ENCODE measurements at places on chromosomes 6 and 20.

DNA sequence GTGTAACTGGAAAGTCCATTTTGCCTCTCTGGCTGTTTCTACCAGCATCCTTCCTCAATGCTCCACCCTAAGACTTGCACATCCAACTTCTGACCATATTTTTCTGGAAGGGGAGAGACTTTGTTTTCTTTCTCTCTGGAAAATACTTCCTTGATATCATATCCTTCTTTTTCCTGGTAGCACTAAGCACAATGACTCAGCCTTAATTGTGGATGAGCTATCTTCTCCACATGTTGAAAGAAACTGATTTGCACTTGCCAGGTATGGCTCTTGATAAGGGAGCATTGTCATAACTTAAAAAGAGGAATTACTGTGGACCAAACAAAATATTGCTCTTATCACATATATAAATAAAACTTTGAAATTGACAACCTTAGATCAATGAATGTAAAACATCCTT is 30.1 kb upstream of the IBTK start:
- DNase-seq, result no peak

DNA sequence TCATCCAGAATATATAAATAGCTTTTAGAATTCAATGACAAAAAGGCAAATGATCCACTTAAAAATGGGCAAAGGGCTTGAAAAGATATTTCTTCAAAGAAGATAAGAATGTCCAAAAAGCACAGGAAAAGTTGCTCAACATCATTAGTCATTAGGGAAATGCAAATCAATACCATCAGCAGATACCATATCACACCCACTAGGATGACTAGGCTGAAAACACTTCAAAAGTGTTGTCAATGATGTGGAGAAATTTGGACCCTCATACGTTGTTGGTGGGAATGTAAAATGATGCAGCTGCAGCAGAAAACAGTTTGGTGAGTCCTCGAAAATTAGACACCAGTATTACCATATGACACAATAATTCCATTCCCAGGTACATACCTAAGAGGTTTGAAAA is 303.6 kb upstream of the SLC35B3 start:
- DNase-seq, result no peak

DNA sequence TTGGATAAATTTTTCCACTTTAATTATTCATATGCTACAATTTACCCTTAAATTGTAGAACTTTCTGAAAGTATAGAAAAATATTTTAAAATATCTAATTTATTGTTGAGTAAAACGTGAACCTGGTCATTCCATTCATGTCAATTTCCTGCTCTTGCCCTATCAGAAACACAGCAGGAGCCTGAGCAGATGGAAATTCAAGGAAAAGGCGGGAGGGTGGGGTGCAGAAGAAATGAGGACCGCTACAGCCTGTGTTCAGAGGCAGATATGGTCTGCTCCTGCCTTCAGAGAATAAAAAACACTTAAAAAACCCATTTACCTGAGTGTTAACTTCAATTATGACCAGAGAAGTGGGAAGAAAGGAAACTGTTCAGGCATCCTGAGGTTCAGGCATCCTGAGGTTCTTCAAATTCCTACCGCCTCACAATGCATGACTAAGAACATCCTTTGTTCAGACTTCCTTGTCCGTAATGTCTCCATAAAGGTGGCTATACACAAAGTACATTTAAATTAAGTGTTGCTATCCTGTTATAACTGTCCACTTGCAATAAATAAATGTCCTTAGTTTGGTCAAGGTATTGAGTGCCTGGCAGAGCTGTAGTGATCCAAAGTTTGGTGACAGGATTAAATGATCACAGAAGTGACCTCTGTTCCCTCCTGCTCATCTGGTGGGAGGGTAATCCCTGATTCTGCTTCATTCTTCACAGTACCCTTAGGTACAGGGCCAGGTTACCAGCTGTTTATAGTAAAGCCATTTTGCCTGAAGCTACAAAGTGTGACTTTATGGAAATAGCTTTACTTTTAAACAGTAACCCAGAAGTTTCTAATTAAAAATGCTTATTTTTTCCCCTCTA is 109.1 kb downstream of the MAN1A1 start:
- peak; percentile 68 for DNase-seq

DNA sequence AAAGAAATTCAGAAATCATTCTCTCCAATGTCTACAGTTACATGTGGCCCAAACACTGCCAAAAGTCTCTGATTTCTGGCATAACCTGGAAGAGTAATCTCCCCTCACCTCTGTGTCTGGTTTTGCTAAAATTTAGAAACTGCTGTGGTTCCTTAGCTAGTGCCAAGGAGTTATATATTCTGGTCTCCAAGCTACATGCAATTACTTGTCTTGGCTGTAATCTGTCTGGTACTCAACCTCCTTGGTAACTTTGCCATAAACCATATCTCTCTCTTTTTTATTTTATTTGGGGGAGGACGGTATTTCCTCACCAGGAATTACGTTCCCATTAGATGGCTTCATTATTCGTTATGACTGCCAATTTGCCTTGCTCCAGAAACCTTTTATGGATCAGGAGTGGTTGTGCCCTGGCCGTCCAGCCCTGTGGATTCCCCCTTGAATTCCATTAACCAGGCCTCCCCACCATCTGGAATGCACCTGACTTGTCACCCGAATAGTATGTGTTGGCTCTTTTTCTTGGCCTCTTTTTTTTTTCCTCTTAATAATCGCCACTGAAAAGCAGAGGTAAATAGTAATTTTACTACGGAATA is 400.0 kb downstream of the CD83 start:
- DNase-seq, result no peak

- no peak for DNase-seq
Observed at GRCh38 chr6:90468080-90468479, 118.8 kb downstream of the MAP3K7 start.

GRCh38 chr6:20640181-20640580 is 105.9 kb downstream of the CDKAL1 start:
- no peak for DNase-seq

DNA sequence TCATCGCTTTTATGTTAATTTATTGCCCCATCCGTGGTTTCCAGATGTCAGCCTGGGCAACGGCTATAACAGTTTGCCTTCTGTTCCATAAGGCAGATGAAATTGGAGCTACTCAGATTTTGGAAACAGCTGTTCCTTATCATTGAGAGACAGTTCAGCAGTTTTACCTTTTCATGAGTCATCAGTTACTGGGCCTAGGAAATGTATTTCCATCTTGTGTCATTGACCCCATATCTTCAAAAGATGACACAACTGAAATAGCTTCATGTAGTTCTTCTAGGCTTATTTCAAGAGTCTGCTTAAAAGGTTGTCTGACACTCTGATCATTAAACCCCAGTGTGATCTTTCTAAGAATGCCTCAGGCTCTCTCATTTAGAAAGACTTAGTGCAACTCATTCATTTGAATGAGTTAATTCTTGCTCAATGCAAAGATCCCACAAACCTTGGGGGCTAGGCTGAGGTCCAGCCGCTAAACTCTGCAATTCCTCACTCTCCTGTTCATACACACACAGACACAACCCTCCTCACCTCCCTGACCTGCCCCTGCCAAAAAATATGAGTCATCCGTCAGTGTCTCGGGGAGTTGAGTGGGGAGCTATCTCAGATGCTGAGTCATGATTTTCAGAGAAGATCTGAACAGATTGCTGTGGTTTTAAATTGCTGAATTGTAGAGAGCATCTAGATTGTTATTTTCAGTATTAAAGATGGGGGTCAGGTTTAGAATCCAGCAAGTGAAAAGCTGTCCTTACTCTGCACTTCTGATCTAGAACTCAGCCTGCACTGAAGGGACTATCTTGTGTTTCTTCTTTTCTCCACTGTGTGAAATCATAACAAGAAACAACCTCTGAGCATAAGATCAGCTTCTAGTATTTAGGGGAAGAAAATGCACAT is 61.8 kb downstream of the RPP40 start:
- DNase-seq, result peak; percentile 60

DNA sequence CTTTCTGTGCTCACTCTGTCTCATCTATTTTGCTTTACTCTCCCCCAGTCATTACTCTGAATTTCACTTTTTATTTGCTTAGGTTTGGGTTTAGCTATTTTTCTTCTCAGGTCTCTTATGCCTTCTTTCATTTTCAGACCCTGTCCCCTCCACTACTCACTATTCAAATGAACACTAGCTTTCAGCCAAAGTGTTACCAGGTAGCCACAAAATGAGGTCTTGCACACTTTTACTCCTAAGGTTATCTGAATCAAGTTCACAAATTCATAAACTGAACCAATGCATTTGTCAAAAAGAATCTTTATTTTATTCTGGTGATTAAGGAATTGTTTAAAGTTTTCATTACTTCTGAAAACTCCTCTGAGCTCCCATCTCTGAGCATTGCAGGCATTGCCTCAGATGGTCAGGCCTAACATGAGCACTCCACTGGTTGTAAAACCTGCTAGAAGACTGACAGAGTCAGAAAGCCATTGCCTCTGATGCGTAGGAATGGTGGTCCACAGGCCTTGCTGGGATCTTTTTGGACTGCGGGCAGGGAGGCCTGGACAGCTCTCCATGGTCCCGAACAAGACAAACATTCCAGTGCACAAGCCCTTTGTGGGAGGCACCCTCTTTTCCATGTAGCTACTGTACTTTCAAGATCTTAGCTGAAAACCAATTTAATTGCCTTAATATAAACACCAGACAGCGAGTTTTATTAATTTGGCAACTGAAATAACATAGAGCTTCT is 48.5 kb downstream of the FYN start:
- no peak for DNase-seq

GRCh38 chr6:43724914-43725642 is 37.5 kb upstream of the MRPS18A start:
- no peak for DNase-seq

- peak; percentile 62 for DNase-seq
Observed at GRCh38 chr6:21997119-21998037, 299.5 kb downstream of the PRL start.

GRCh38 chr6:74466572-74466971 is 739.3 kb downstream of the COL12A1 start:
- no peak for DNase-seq

DNA sequence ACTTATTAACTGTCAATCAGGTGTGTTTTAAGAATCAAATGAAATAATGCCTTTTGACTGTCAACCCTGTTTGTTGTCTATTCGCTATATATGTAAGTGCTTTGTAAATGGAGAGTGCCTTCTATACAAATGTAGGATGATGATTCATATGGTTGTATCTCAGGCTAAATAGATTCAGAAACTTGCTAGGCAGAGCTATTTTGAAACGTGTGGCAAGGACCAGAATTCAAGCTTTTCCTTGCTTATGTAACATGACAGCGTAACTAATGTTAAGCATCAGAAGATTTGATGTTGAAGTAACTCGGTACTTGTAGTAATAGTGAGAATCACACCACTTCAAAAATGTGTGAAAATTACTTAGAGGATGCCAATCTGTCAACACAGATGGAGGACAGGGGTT is 3.4 kb downstream of the OGFRL1 start:
- DNase-seq, result no peak

GRCh38 chr6:39599973-39600372 is 125.2 kb downstream of the KIF6 start:
- DNase-seq, result no peak

- no peak for DNase-seq
Observed at GRCh38 chr6:99613409-99613704, 6.7 kb downstream of the PRDM13 start.

DNA sequence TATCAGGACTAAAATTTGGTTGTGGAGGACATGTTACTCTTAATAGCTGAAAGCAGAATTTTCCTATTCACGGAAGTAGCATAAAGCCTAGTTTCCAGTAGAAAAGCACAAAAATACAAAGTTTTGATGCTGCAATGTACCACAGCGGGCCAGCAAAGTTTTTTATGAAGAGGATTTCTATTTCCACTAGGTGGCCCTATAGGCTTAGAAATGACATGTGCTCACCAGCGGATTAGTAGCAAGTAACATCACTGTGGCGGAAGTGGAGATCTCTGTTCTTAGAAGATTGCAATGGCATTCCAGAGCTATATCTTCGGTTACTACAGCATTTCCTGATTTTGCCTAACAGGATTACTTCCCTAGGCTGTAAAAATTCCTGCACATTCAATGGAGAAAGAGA is 1219.0 kb upstream of the EYS start:
- no peak for DNase-seq

- DNase-seq, result no peak
Observed at GRCh38 chr20:8145246-8146168, 13.4 kb downstream of the PLCB1 start.

- no peak for DNase-seq
Observed at GRCh38 chr6:52994839-52995088, 320 bp downstream of the GSTA4 start.

GRCh38 chr6:28943557-28944411 is 20.0 kb upstream of the TRIM27 start:
- DNase-seq, result peak; percentile 73

DNA sequence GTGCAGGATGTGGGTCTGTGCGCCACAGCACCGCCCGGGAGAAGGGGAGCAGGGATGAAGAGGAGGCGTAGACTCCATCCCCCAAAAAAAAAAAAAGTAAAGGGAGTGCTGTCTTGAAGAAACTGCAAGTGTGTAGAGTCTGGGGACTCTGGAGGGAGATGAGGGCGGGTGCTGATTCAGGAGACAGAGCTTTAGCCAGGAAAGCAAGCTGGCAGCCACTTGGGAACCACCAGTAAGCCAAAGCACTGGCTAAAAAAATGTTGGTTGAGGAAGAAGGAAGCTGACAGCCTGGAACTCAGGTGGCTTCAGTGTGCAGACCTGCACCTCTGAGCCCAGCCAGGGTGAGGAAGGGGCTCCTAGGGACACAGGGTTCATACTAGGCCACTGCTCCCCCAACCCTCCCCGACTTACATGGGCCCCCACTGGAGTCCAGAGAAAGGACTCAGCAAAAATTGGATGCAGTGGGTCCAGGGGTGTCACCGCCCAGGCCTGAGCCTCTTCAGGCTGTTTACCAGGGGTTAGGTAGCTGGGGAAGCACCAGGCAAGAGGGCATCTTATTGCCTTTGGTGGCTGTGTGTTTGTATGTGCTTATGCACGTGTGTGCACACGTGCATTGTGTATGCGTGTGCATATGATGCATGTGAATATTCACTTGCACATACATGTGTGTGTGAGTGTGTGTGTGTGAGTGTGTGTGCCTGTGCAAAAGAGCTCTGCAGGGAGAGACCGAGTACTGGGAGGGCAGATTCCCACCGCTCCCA is 153.5 kb upstream of the MLN start:
- DNase-seq, result no peak

GRCh38 chr6:71531006-71531405 is 242.4 kb downstream of the OGFRL1 start:
- DNase-seq, result no peak

GRCh38 chr6:111625099-111625416 is 19.4 kb upstream of the TRAF3IP2 start:
- no peak for DNase-seq

GRCh38 chr20:45576995-45577394 is 2.1 kb downstream of the WFDC8 start:
- no peak for DNase-seq
